ENCODE measurements at places on chromosomes 3 and 15. TPM values are rescaled to one million over a fixed set of nuclear protein-coding genes. Genes with fewer than 3 reads are reported as not detected.

Gene NOX5
- total RNA-seq = 0.02 TPM

Gene STOML1
- 10.6 TPM for total RNA-seq

Gene C3orf85
- total RNA-seq = not detected

Gene FGD5
- total RNA-seq = not detected

Gene SPRED1
- total RNA-seq = 0.12 TPM

Gene CTXND1
- total RNA-seq = not detected

Gene SH3GL3
- not detected for total RNA-seq

Gene DUOXA1
- not detected for total RNA-seq

Gene APEH
- total RNA-seq = 90.1 TPM

Gene CNTN3
- total RNA-seq = not detected

Gene DNASE1L3
- not detected for total RNA-seq

Gene ERC2
- total RNA-seq = 0.15 TPM

Gene MESP2
- total RNA-seq = not detected

Gene SCAANT1
- total RNA-seq = not detected

Gene DCBLD2
- 0.93 TPM for total RNA-seq

Gene CGNL1
- not detected for total RNA-seq

Gene SAMMSON
- not detected for total RNA-seq

Gene LYZL4
- not detected for total RNA-seq

Gene MYEF2
- 26.7 TPM for total RNA-seq

Gene BFSP2
- total RNA-seq = 0.44 TPM

Gene LRTM1
- not detected for total RNA-seq

Gene DENND4A
- 49.6 TPM for total RNA-seq

Gene KLHL24
- total RNA-seq = 20.3 TPM

Gene BCL2A1
- 31.0 TPM for total RNA-seq

Gene CAV3
- total RNA-seq = not detected

Gene IMPG2
- total RNA-seq = 0.54 TPM

Gene PCOLCE2
- total RNA-seq = not detected

Gene CISH
- total RNA-seq = 481 TPM

Data from T-helper 1 cell treated with Interleukin-12 subunit alpha and Interleukin-12 subunit beta and Interleukin-4 antibody, amounts not matched to agents 30 ng/mL and 1 ng/mL, for 36 hours (primary cell).